ENCODE measurements at places on chromosomes 1 and 21. TPM values are rescaled to one million over a fixed set of nuclear protein-coding genes. Genes with fewer than 3 reads are reported as not detected.

LCE1F gene
- total RNA-seq: not detected

- peaks cover 31% of the 10 kb centered on the region for H3K4me1 ChIP-seq
- DNase-seq: no peak
- H3K36me3 ChIP-seq: no peaks in the 10 kb centered on the region
- no peaks in the 10 kb centered on the region for H3K27me3 ChIP-seq
- H3K27ac ChIP-seq: peak overlapping the region; percentile 78
Observed at GRCh38 chr1:193539731-193540459, 353.5 kb upstream of the B3GALT2 start.

DNA sequence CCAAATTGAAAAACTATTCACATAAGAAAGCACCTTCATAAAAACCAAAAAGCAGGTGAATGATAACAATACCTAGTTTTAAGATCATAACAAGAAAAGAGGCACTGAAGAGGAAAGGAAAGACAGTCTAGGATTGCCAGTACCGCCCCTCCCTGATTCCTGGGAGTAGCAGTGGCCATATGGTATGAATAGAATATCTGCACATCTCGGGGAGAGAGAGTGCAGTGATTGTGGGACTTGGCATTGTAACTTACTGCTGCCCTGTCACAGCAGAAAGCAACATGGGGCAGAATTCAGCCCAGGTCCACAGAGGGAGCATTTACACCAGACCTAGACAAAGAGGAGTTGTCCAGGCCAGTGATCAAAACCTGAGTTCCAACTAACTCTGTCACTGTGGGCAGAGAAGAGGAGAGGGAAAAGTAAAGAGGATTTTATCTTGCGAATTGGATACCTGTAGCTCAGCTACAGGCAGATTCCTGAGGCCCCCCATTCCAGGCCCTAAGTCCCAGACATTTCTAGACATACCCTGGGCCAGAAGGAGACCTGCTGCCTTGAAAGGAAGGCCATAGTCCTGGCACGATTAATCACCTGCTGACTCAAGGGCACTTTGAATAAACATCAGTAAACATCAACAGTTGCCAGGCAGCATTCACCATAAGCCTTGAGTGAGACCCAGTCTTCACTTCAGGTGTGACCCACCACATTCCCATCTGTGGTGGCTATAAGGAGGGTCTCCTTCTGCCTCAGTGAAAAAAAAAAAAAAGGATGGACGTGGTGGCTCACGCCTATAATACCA, 397.5 kb downstream of the TGFB2 start:
- no peaks in the 10 kb centered on the region for H3K4me1 ChIP-seq
- H3K27me3 ChIP-seq: no peaks in the 10 kb centered on the region
- no peak for DNase-seq
- H3K27ac ChIP-seq: no peak overlapping the region
- no peak overlapping the region for H3K4me3 ChIP-seq

DNA sequence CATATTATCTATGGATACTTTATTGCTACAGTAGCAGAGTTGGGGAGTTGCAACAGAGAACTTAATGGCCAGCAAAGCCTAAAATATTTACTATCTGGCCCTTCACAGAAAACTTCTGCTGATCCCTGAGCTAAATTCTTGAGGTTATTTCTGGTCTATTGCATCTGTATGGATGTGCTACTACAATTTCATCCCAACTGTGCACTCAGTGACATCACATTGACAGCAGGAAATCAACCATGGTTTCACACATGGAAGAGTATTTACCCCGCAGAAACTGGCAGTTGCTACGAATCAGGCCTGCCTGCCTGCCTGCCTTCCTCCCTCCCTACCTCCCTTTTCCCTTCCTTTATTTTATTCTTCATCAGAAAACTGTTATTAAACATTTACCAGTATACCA, 12.1 kb downstream of the CLCA2 start:
- H3K36me3 ChIP-seq: no peaks in the 10 kb centered on the region
- no peaks in the 10 kb centered on the region for H3K4me1 ChIP-seq
- H3K4me3 ChIP-seq: no peak overlapping the region
- DNase-seq: no peak
- no peak overlapping the region for H3K27ac ChIP-seq

DNA sequence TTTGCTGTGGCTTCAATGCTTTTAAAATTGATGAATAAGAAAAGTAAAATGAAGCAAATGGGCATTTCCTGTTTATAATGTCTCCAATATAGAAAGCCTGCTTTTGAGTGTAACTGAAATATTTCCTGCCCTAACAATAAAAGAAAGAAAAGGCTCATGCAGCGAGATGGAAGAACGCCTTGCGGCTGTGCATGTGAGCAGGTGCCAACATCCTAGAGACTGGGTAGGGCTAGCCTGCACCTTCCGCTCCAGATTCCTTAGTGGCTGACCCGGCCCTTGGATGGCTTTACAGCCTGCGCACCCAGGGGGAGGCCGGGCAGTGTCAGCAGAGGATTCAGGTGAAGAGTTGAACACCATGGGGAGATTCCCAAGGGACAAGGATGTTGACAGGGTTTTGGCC, 21.8 kb downstream of the CNIH3 start:
- DNase-seq: no peak
- H3K27me3 ChIP-seq: no peaks in the 10 kb centered on the region
- H3K4me3 ChIP-seq: no peak overlapping the region
- H3K4me1 ChIP-seq: no peaks in the 10 kb centered on the region
- H3K36me3 ChIP-seq: no peaks in the 10 kb centered on the region
- no peak overlapping the region for H3K27ac ChIP-seq

GRCh38 chr1:14442669-14443068, 155.8 kb upstream of the KAZN start:
- H3K4me3 ChIP-seq: no peak overlapping the region
- no peaks in the 10 kb centered on the region for H3K4me1 ChIP-seq
- DNase-seq: no peak
- no peak overlapping the region for H3K27ac ChIP-seq
- H3K27me3 ChIP-seq: no peaks in the 10 kb centered on the region

DNA sequence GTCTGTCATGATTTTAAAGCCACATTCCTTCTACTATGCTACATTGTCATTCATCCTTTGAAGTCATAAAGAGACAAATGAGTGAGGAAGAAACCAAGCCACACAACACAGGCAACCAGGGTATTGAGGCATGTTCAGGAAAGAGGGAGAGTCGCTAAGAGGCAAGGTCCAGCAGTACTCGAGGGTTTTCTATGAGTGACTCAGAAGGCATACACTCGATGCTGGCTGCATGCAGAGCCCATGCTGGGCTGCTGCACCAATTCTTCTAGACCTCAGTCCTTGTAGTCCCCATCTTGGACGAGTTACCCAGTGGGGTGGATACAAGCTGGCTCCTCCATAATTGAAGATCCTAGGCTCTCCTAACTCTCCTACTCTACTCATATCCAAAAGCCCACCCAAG, 57.6 kb downstream of the OLFML2B start:
- no peak for DNase-seq
- no peaks in the 10 kb centered on the region for H3K27me3 ChIP-seq
- peaks cover 9% of the 10 kb centered on the region for H3K4me1 ChIP-seq
- H3K36me3 ChIP-seq: no peaks in the 10 kb centered on the region
- H3K4me3 ChIP-seq: no peak overlapping the region
- H3K27ac ChIP-seq: no peak overlapping the region

Measured in spleen (tissue), 13 donors.